ENCODE measurements at places on chromosomes 13 and 19.

DNA sequence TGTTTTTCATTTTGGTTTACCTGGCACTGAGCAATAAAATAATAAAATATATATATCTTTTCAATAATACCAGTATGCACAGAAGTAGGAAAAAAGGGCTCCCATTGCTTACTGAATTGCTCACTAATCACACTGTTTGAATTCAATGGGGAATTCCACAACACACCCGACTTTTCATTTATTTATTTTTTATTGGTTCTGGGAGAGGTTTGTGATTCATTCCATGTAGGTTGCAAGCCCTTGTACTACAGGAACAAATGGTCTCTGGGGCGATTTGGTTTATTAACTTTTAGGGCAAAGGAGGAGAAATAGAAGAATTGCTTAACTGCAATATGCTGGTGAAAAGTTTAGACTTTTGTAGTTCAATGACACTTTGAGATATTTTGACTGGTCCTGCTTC is 207.4 kb downstream of the DCT start:
- no peak overlapping the region for H3K4me3 ChIP-seq
- DNase-seq = no peak
- no peaks in the 10 kb centered on the region for H3K36me3 ChIP-seq
- no peak overlapping the region for H3K27ac ChIP-seq

DNA sequence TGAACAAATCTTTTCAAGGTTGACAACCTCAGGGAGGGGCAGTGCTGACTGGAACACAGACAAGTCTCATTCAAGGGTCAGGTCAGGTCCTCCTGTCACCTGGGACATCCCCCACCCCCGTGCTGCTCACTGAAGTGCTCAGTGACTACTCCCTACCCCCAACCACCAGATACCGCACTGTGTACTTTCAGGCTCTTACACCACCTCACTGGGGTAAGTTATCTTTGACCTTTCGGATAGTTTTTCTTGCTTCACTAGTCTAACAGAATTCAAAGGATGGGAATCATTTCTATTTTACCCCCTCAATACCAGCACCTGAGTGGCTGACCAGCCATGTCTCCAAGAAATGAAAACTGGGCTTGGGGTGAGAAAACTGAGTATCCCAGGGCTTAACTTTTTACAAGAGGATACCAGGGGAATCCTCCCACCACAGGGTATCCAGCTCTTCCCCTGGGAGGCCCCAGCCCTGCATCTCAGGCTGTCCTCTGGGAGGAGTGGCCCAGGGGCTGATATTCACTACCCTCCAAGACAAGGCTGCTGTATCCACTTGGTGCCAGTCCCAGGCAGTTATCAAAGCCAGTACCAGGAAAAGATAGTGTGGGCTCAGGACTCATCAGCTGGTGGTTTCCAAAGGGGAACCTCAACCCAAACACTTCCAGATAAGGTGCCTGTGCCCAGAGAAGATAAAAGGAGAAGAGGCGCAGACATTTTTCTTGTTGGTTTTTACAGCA is 2.1 kb downstream of the ZNF563 start:
- H3K4me3 ChIP-seq = no peak overlapping the region
- DNase-seq = no peak
- no peaks in the 10 kb centered on the region for H3K27me3 ChIP-seq
- no peak overlapping the region for H3K27ac ChIP-seq
- H3K36me3 ChIP-seq = no peaks in the 10 kb centered on the region

DNA sequence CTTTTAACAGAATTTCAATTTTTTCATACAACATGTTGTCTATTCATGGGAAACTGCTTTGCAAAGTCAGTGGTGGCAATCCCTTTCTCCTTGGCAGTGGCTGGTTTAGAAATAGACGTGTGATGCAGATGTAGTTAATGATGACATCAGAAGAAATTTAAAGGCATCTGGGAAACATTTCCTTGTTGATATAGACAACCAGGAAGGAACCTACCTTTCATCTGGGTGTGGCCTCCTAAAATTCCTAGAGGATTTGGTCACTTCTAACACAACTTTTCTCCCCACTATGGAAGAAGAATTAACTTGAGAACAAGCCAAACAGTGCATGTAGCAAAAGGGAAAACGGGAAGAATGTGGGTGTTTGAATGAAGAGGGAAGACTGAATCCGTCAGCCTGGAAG is 102.8 kb downstream of the EFNB2 start:
- DNase-seq = no peak
- H3K36me3 ChIP-seq = no peaks in the 10 kb centered on the region
- H3K27me3 ChIP-seq = no peaks in the 10 kb centered on the region
- no peak overlapping the region for H3K27ac ChIP-seq

DNA sequence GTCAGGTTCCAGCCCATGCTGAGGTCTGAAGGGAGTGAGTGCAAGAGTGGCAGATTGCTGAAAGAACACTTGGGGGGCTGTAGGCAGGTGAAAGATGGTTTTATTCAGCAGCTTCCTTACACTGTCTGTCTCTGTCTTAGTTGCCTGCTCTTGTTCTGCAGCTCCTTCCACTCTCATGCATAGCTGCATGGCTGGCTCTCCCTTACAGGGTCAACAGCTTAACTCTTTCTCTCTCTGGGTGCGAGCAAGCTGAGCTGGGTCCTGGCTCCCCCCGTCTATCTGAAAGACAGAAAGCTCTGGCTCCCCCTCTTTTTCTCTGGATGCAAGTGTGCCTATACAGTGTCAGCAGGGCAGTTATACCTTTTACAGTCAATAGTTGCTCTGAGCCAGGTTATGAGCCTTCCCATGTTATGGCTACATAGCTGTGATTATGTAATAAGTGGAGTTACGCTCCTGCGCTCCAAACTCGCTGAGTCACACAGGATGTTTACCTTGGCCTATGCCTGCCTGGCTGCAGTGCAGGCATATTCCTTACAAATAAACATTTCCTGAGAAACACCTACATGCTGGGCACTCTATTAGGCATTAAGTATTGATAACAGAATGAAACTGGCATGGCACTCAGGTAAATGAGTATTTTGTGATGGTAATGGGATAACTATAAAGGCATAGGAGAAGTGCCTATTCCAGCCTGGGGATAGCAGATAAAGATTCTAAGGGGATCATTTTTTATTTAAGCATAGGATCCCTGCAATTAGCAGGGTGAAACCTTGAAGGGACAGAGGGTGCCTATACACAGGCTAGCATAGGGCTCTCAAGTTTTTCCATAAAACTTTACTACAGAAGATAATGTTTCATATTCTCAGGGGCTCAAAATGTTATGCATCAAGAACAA is 826.9 kb upstream of the PCDH9 start:
- no peak overlapping the region for H3K4me3 ChIP-seq
- no peaks in the 10 kb centered on the region for H3K27me3 ChIP-seq
- no peaks in the 10 kb centered on the region for H3K36me3 ChIP-seq
- no peak for DNase-seq
- no peak overlapping the region for H3K27ac ChIP-seq
- H3K4me1 ChIP-seq = no peaks in the 10 kb centered on the region

DNA sequence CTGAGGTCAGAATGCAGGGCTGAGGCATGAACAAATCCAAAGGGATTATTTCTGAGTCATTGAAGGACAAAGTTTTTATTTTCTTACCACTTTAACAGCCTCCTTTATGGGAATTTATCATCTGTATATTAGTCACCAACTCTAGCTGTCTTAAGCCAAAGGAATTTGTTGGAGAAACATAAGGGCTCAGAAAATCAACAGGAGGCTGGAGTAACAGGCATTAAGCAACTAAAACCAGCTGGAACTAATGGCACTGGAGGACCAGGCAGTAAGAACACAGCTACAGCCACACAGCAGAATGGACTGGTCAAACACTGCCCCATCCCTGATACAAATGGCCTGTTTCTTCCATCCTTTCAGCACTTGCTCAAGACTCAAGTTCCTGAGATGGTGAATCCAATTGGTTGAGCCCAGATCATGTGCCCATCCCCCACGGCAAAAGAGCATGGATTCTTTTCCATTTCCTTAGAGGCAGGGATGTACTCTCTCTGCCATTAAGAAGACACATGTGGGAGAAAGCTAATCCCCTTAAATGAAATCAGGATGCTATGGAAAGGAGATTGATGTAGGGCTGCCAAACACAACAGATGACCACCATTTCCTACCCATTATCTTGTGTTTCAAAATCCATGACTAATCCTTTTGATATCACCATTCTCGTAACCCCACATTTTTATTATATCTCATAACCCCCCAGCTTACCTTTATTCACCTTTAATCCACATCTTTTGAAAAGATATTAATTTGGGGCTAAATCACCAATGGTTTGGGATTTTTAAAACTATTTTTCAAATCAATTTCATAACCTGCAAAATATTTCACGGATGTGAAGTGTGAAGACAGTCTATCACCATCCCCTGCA is 157.0 kb upstream of the FNDC3A start:
- no peaks in the 10 kb centered on the region for H3K27me3 ChIP-seq
- DNase-seq = no peak
- no peaks in the 10 kb centered on the region for H3K36me3 ChIP-seq
- H3K4me3 ChIP-seq = no peak overlapping the region
- H3K27ac ChIP-seq = peak overlapping the region; percentile 72
- H3K4me1 ChIP-seq = no peaks in the 10 kb centered on the region

- H3K36me3 ChIP-seq = no peaks in the 10 kb centered on the region
- H3K27me3 ChIP-seq = no peaks in the 10 kb centered on the region
- H3K4me1 ChIP-seq = no peaks in the 10 kb centered on the region
- no peak for DNase-seq
Measured at GRCh38 chr13:110329798-110330461, 22.8 kb downstream of the COL4A2 start.
